ENCODE measurements at places on chromosomes 5 and 9.

DNA sequence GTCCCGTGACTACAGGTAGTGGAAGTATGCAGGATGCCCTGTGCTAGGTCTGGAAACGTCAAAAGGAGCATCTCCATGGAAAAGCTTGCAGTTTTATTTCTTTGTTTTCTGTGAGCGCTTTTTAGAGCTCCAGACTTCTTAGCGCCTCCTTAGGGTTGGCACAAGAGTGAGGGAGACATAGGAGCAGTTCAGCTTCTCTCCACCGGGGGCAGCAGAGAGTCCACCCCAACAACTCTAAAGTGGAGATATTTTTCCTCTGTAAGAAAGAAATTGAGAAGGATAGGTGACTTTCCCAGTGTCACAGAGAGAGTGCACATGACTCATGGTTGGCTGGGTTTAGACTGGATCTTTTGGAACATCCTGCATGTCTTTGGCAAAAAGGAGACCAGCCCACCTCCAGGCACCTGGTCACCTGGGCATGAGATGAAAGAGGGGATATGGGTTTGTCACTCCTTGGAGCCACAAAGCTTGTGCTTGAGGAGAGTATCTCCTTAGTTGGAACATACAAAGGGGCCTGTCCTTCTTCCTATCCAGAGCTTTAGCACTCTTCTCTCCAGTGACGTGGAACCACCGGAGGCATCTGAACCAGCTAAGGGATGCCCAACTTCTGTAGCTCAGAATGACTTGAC lies 637.7 kb downstream of the SEMA5A start:
- no peak for DNase-seq

DNA sequence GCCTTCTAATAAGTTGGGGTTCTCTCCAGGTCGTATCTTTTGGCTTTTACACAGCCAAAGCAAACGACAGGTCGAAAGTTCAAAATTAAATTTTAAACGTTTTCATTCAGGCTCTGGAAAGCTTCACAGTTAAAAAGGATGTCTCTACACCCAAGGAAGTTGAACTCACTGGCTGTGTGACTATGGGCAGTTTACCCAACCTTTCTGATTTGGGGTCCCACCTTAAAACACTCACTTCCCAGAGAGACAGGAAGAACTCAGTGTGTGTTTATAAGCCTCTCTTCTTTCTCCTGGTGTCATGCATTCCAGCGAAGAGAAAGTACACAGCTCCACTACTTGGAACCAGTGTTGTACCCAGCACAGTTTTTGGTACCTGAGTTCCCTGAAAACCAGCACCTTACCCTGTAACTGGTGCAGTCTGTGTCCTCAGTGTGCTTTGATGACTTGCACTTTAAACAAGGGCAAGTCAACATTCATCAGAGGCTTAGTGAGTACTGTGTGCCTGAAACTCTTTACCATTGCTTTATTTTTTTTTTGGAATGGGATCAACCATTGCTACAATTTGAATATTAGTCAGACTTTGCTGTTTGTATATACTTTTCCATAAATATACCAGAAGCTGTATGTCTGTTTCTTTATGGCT lies 1.7 kb downstream of the SRD5A1 start:
- no peak for DNase-seq

- DNase-seq, result no peak
These were observed 214.4 kb downstream of the EFNA5 start for GRCh38 chr5:107456281-107456715.

- DNase-seq, result no peak
These were observed 8.6 kb downstream of the ECSCR start for GRCh38 chr5:139453683-139454567.

DNA sequence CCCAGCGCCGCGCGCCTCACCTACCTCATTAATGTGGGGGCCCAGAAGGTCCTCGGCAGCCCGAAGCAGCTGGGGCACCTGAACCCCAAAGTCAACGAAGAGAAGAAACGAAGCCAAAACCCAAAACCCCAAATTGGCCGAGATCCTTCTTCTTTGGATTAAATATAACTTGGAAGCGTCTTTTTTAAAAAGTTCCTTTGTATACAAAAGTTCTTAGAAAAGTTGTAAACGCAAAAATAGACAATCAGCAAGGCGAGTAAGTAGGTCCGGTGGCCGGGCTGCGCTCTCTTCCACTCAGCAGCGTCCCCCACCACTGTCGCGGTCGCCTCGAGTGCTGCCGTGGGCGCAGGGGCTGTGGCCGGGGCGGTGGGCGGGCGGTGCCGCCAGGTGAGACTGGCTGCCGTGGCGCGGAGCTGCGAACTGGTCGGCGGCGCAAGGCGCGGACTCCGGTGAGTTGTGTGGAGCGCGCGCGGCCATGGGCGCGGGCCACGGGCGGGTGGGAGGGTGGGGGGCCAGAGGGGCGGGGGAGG lies 360 bp downstream of the KLF4 start:
- DNase-seq, result no peak

DNA sequence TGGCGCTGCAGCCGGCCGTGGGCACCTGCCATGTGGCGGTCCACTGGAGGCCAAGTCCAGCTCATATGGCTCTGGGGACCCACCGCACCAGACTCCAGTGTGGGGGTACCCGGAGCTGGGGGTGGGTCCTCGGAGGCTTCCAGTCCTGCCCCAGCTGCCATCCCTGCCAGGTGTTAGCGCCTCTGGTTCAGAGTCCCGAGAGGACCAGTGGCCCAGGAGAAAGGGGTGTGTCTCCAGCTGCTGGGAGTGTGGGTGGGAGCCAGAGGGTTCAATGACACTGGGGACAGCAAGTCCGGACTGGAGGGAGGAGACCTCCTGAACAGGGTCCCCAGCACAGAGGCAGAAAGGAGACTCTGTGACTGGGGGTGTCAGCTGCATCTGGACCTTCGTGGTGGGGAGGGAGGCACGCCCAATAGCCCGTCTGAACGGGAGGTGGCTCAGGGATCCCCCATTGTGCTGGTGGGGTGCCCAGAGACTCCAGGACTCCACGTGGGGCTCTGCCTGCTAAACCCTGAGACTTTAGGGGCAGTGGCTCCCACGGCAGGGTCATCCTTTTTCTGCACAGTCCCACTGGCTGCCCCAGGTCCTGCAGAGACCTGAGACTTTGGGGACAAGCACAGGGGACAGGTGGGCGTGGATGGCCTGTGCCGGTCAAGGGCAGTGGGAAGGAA lies 2.4 kb upstream of the AHRR start:
- no peak for DNase-seq

DNA sequence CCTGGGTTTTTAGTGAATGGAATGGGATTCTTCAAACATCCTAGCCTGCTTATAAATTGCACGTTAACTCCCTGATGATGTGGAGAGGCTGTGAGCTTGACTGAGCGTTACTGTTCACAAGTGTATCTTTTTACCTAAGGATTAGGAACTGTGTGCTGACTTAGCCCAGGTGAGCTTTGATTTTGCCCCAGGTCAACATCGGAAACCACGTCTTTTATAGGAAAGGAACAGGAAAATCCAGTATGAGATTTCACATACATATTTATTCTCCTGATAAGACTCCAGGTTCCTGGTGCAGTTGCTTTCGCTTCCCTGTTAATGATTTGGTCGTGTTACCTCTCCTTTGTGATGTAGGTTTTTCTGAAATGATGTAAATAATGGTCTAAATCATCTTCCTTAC lies 103.2 kb upstream of the BASP1 start:
- no peak for DNase-seq

GRCh38 chr5:59317774-59318205 lies 575.7 kb downstream of the PDE4D start:
- no peak for DNase-seq

- DNase-seq, result no peak
These were observed 12.4 kb upstream of the NFIB start for GRCh38 chr9:14326264-14326826.

Measured in head of caudate nucleus (tissue), 42 donors.